ENCODE measurements at places on chromosomes 4 and X.

DNA sequence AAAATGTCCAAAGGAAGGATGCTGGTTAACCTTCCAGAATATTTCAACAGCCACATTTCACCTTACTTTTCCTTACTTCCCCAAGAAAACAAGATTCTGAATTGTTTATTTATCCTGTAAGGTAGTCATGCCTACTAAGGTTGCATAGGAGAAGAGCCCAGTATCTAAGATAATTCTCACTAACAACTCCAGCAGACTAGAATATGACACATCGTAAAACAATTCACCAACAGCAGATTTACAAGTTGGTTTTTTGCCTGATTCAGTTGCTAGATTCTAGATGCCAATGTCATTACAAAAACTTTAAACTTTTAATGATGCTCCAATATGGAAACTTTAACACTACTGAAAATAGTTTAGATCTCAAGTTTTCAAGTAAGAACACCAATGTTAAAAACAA, 176.4 kb downstream of the IL13RA2 start:
- DNase-seq: no peak

- DNase-seq: no peak
Observed at GRCh38 chrX:1564750-1565683, 26.4 kb upstream of the AKAP17A start.

- no peak for DNase-seq
Observed at GRCh38 chr4:86174506-86174905, 185.3 kb downstream of the MAPK10 start.

- DNase-seq: no peak
Observed at GRCh38 chr4:143336781-143337599, at the start of gene GAB1. Gene GAB1 (plus strand): TSS chr4:143336876. CDS start chr4:143337189, 313 bp downstream.

DNA sequence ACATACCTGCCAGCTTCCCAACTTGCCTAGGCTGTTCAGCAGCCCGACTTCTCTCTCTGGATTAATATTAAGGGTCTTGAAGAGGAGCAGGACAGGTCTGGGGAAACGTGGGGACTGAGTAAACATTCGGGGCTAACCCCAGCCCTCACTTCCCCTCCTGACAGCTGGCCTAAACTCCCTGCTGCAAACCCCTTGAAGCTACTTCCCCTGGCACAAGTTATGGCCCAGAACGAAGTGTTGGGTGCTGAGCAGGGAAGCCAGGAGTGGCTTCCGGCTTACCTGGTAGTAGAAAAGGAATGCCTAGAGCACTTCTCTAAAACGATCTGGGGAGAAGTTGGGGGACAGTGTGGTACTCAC, 200.0 kb downstream of the BCOR start:
- no peak for DNase-seq

DNA sequence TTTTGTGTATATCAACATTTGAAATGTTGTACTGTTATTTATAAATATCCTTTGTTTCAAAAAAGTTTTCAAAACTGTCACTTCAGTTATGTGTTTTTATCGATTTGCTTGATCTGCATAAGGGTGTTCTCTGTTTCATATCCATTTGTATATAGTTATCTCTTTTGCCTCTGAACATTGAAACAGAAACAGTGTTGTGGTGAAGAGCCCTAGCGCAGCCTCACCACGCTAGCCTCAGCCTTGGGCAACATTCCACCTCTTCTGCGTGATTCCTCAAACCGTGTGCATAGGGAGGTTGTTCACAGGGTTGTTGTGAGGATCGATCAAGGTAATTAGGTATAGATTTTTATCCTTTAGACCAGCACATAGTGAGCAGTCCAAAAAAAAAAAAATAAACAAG, 287.0 kb upstream of the GALNT7 start:
- DNase-seq: no peak

GRCh38 chrX:40167233-40167849, 69.6 kb upstream of the BCOR start:
- no peak for DNase-seq

GRCh38 chr4:107939307-107939706, 8.0 kb downstream of the CYP2U1 start:
- no peak for DNase-seq

DNA sequence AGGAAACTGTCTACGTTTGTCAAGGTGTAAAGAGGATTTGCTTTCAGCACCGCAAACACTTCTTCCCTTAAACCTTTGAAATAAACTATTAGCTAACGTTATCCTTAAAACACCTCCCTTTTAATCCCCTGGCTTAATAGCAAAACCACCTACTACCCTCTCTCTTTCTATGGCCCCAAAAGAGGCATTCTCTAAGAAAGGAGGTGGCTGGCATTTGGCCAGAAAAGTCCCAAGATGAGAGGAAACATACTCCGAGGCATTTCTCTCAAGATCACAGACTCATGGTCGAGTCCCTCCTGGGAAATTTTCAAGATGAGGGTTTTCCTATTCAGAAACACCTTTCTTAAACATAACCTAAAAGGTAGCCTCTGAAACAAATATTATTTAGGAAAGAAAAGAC, 60.6 kb upstream of the VCX3B start:
- DNase-seq: no peak

DNA sequence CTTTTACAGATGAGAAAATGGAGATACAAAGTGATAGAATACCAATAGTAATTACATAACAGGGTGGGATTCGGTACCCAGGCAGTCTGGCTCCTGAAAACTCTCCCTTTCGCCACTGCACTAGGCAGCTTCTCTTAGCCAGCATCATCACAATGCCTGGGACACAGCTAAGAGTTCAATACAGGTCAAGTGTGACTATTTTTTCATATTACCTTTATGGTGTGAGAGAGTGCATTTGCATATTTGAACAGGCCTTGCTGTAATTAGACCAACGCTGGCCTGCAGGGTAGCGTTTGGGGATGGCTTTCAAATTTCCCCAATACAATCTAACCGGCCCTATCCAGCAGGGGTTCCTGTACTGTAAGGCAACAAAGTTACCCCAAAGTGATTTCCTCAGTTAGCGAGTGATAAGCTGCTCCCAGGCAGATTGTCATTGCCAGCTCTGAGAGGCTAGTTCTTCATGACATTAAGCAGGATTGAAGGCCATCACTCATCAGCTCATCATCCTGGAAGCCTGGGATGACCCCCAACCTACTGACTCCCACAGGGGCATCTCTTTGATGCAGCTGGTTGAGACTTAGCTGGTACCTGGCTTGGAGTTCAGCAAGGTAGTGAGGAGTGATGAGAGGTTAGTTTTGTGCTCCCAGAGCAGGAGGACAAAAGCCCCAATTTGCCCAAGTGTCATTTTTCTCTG, 836.8 kb upstream of the LCORL start:
- DNase-seq: no peak

GRCh38 chr4:167713756-167714155, 378.6 kb upstream of the ANXA10 start:
- no peak for DNase-seq

Measured in stimulated activated CD4-positive, alpha-beta T cell treated with anti-CD3 and anti-CD28 coated beads, Interleukin-15, amount 100 ng/mL, for 1 hour (primary cell).